ENCODE measurements at places on chromosomes 13 and 19.

GRCh38 chr13:50707628-50708027, 135.9 kb downstream of the DLEU7 start:
- DNase-seq: no peak

- no peak for DNase-seq
These were observed 457.6 kb upstream of the GPC6 start for GRCh38 chr13:92769046-92769445.

DNA sequence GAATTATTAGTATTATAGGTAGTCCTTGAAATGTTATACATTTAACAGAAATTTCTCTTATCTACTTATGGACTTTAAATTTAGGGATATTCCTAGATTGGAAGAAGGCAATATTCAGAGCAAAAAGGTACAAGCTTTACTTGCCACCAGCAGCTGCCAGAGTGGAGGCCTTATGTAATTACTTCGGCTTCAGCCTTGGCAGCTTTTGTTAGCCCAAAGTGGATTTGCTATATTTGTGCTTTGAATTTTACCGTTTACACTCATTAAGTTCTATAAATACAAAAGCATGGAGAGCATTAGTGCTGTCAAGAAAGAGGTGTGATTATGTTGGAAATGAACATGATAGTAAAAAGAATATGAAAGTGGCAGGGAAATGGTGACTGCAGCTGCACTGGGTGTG, 319.9 kb downstream of the ATP8A2 start:
- DNase-seq: no peak

GRCh38 chr13:98335721-98336120, 158.7 kb upstream of the RNF113B start:
- no peak for DNase-seq

DNA sequence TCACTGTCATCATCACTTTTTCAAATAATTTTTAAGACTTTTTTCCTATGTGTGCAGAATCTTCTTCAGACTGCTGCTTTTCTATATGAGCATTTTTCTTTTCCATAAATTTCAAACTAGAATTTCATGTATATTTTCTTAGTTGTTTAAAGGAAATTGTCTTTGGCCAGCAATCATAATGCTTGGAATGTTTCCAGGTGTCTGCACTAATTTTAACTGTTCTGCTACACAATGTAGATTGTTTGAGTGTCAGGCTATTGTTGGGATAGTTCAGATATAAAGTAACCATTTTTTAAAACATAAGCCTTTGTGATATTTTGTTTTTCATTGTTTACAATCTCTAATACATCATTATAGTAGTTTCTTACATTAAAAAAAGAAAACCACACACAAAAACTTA, 1418.5 kb downstream of the EFNB2 start:
- no peak for DNase-seq

DNA sequence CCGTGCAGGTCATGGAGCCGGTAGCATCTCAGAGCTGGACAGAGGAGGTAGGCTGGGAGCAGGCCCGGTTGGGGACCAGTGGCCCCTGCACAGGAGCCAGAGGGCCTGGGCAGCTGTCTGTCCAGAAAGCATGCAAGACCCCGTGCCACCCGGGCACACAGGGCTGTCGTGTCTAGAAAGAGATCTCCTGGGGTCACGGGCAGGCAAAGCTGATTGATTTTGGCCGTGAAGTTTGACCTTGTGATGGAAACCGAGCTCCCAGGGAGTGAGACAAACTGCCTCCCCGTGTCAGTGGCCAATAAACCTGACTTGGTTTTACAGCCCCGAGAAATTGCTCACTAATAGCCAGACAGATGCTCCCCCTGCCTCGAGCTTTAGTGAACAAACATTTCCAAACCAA, 98.8 kb downstream of the KDM4B start:
- no peak for DNase-seq

- peak; percentile 74 for DNase-seq
These were observed 170.0 kb downstream of the COL4A1 start for GRCh38 chr13:110136660-110137585.

GRCh38 chr13:41503356-41503755, 46.0 kb downstream of the RGCC start:
- DNase-seq: no peak

DNA sequence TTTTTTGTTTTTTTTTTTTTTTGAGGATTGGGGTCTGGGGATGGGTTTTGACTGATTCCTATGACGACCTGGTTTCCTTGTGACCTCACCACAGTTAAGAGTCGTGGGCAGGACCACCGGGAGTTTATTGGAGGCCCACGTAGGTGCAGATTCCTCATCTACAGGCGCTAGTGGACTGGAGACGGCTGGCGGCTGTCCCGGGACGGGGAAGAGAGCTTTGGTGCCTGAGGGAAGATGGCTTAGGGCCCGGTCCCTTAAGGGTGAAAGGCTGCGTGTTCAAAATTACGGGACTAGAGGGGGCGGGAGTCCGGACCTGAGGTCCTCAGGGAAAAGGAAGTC, 682 bp upstream of the TEAD2 start:
- DNase-seq: no peak

DNA sequence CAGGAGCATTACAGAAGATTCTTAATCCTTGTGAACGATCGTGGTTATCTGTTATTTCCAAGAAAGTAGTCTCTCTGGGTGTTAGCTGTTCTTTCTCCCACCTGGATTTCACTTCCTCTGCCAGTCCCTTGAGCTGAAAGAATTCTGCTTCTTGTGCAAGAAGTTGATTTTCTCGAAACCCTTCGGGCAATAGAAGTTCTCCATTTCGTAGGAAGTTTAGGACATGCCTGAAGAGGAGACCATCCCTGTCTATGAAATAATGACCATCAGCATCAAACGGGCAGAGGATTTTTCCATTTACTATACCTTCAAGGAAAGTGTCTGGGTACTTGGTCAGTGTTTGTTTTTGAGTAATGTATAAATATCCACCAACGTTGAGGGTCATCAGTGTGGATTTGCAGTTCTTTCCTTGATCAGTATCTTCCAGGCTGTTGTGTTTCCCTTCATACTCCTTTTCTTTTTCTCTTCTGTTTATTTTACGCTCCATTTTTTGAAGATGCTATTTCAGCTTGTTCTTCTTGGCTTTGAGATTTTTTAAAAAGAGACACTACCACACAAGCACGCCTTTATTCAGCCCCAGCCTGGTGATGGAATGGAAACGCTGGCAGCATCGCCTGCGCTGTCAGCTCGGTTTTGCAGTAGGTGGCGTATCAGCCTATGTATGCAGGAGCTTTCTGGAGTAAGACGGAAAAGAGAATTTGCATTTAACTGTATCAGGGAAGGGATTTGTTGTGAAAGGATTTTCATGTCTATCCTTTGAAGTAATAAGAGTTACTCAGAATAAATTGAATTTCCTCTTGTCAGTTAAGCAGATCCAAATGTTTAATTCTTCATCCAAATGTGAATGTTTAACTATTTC, 6.5 kb downstream of the KCTD4 start:
- peak; percentile 29 for DNase-seq

- DNase-seq: peak; percentile 38
These were observed at the start of gene SYT5 for GRCh38 chr19:55179606-55180484. SYT5 (minus strand) TSS chr19:55180289; CDS start chr19:55179041, 1,248 bp downstream.

DNA sequence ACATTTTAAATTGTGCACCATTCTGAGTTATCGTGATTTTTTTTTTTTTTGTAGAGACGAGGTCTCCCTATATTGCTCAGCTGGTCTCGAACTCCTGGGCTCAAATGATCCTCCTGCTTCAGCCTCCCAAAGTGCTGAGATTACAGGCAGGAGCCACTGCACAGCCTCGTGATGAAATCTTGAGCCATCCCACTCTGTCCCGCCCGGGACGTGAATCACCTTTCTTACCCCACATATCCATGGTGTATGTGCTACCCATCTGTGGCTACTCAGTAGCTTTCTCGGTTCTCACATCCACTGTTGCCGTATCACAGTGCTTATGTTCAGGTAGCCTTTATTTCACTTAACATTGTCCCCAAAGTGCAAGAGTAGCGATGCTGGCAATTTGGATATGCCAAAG, 26.5 kb downstream of the PAK4 start:
- DNase-seq: no peak

DNA sequence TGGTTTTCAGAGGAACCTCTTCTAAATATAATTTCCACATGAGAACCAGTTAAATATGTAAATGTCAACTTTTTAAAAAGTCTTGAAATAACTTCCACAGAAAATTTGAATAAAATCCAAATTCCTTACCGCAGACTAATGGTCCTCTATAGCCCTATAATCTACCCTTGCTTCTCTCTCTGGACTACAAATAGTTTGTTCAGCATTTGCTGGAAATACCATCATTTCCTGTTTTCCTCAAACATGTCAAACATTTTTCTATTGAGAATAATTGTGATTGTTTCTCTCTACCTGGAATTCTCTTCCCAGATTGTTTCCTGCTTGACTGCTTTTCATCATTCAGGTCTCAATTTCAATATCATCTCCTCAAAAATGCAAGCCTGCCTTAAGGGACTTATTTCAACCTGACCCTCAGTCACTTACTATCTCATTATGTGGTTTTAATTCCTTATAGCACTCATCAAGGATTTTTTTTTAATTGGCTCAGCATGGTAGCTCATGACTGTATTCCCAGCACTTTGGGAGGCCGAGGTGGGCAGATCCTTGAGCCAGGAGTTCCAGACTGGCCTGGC, 898.9 kb upstream of the MIR17HG start:
- DNase-seq: no peak

- no peak for DNase-seq
These were observed 23.0 kb downstream of the GJA3 start for GRCh38 chr13:20137875-20138274.

GRCh38 chr13:73240193-73240592, 181.4 kb downstream of the KLF5 start:
- no peak for DNase-seq

DNA sequence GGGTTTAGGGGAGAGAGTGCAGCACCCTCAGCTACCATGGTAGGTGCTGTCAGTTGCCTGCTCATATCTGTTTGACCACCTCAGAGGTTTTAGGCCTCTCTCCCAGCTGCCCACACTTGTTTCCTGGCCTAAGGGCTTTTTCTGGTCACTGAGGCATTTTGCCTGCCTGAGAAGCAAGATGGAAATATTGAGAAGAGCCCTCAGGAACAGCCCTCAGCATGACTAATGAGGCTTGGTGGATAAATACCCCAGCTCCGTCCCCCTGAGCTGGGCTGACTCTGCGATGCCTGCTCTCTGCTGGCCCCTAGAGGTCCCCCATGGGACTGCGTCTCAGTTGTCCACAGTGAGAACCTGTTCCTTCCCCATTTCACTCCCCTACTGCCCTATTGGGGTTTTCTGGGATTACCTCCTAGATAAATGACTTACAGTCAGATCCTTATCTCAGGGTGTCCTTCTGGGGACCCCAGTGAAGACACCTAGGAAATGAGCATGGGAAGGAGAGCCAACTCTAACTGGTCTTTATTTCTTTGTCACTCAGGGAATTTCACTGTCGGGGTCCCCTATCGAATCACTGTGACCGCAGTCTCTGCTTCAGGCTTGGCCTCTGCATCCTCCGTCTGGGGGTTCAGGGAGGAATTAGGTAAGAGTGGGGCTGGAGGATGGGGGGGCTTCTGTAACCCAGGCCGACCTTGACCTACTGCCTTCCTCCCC, 13.3 kb downstream of the PALM3 start:
- DNase-seq: peak; percentile 85

DNA sequence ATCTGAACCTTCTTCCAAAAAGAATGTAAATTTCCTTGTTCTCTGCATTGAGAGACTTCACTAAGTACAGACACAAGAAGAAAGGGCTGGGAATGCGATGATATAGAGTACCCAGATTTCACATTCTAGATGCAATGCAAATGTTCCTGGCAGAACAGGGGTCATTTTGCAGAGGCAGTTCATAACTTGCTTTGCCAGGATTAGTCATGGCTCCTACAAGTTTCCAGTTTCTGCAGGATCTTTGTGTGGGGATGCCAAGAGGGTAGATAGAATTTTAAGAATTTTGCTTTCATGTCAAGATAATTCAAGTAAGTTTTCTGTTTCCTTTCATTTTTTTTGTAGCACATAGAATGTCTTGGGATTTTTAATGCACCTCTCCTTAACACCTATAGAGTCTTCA, 181.2 kb downstream of the FGF9 start:
- no peak for DNase-seq

GRCh38 chr13:34634448-34634847, 307.6 kb upstream of the NBEA start:
- no peak for DNase-seq

DNA sequence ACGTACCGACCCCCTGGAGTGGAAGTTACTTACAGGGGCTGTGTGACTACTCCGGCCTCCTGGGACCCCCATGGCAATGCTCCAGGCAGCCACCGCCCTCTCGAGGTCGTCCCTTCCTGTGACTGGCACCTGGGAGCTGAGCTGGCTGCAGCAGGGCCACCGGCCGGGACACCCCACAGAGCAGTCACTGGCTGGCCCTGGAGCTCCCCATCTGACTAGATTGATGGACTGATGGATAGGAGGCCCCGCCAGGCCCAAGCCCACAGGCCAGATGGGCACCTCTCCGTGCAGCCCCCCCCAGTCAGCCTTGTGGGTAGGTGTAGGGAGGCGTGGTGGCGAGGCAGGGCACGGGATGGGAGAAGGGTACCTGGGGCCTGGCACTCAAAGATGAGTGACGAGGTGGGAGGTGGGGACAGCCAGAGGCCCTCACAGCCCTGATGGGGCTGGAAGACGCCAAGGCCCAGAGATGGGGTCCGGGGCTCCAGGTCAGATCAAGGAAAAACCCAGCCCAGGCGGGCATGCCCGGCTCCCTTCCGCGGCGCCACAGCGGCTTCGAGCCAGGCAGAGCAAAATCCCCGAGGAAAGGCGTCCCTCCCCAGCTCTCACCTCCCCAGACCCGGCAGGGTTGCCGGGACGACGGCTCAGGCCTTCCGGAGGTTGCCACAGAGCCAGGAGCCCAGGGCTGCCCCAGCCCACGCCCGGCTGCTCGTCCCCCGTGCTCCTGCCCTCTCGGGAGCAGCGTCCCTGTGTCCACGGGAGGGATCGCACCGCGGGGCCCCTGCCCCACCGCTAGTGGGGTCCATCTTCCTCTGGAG, 8.4 kb downstream of the SLC39A3 start:
- DNase-seq: no peak

DNA sequence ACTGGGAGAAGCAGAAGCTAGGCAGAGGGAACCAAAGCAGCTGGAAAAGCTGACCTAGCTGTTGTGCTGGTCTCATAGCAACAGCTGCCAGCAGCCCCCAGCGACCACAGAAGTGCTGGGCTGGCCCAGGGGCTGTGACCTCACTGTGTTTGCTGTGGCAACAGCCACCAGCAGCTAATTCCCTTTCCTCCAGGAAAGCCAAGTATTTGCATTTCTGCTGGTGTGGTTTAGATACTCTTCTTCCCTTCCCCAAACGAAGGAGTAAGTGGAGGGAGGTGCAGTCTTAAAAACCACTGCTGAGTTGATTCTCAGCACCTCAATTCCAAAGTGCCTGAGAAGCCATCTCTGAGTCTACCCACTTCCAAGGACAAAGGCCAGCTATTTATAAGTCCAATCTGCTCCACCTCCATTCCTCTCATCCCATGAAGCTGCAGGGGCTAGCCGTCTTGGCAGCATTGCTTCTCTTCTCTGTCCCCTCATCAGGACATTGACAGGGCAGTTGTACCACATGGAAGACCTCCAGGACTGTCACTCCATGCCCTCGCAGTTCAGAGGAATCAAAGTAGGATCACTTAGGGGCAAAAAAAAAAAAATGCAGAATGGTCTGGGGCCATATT, 11.5 kb upstream of the CCDC97 start:
- peak; percentile 82 for DNase-seq

- no peak for DNase-seq
These were observed 4.6 kb downstream of the STK11 start for GRCh38 chr19:1210227-1210538.
